MCF 10A (cell line): ENCODE measurements at places on chromosomes 12 and 14.

DNA sequence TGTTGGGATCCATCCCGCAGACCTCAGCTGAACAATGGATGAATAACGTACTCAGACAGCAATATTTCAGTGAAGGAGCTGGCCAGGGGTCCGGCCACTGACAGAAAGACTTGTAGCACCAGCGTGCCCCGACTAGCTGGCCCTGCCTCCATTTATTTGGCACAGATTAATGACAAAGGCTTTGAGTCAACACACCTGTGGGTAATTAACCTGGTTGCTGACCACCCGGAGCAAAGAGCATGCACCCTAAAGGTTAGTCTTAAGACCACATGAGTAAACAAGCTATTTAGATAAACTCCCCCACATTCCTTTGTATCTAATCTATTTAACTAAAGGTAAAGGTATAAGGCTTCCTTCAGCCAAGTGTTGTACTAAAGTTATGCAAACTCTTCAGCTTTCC lies 868.6 kb downstream of the LRFN5 start:
- no peak overlapping the region for H3K27ac ChIP-seq
- no peaks in the 10 kb centered on the region for H3K36me3 ChIP-seq
- no peaks in the 10 kb centered on the region for H3K27me3 ChIP-seq
- no peak overlapping the region for H3K4me3 ChIP-seq
- DNase-seq: no peak

DNA sequence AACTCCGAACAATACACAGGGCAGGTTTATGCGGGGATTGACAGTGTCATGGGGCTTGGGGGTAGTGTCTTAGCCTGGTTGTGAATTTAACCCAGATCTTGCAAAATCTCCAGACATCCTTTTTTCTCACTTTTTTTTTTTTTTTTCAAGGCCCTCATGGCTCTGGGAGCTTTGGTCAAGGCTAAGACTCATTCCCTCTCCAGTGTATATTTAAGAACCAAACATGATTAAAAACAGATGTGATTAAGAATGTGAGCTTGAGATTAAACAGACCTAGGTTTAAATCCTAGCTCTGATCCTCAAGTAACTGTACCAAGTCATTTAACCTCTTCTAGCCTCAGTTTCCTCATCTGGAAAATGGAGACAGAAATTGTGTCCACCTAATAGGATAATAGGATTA lies 151.7 kb upstream of the FUT8 start:
- H3K27me3 ChIP-seq: no peaks in the 10 kb centered on the region
- H3K4me1 ChIP-seq: peaks cover 17% of the 10 kb centered on the region
- no peaks in the 10 kb centered on the region for H3K36me3 ChIP-seq
- no peak overlapping the region for H3K27ac ChIP-seq
- DNase-seq: no peak

- H3K4me3 ChIP-seq: no peak overlapping the region
- no peaks in the 10 kb centered on the region for H3K36me3 ChIP-seq
- peak; percentile 3 for DNase-seq
- H3K4me1 ChIP-seq: no peaks in the 10 kb centered on the region
These were observed 229.1 kb upstream of the OR4E1 start for GRCh38 chr14:21902561-21903181.

DNA sequence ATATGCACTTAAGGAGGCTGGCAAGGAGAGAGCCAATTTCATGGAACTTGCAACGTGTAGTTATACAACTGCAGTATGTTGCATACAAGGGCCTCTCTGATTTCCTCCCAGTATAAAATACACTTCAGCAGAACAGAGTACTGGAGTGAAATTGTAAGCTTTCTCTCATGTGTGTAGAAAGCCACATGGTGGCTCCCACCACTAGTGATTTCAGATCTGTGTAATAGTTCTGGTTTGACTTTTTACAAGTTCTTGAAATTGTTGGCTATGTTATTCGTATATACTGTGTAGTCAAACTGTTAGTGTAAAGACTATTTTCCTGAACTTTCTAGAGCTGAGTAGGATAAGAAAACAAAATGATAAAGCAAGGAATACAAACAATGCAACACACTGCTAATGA lies 16.4 kb upstream of the LMO3 start:
- H3K4me3 ChIP-seq: no peak overlapping the region
- DNase-seq: no peak
- H3K27ac ChIP-seq: no peak overlapping the region
- H3K4me1 ChIP-seq: no peaks in the 10 kb centered on the region
- no peaks in the 10 kb centered on the region for H3K36me3 ChIP-seq

GRCh38 chr12:67088401-67089118 lies 180.6 kb upstream of the CAND1 start:
- DNase-seq: no peak
- no peaks in the 10 kb centered on the region for H3K27me3 ChIP-seq
- no peaks in the 10 kb centered on the region for H3K36me3 ChIP-seq
- H3K4me3 ChIP-seq: no peak overlapping the region

GRCh38 chr14:95784137-95784536 lies 70.2 kb upstream of the TCL1A start:
- no peaks in the 10 kb centered on the region for H3K4me1 ChIP-seq
- H3K36me3 ChIP-seq: no peaks in the 10 kb centered on the region
- H3K4me3 ChIP-seq: no peak overlapping the region
- peaks cover 27% of the 10 kb centered on the region for H3K27me3 ChIP-seq
- no peak overlapping the region for H3K27ac ChIP-seq

- peak; percentile 29 for DNase-seq
- peaks cover 19% of the 10 kb centered on the region for H3K36me3 ChIP-seq
- H3K27ac ChIP-seq: peak overlapping the region; percentile 98
These were observed 1.8 kb downstream of the LRIG3 start for GRCh38 chr12:58918469-58918844.

GRCh38 chr12:116099652-116100432 lies 177.7 kb downstream of the MED13L start:
- DNase-seq: no peak
- H3K36me3 ChIP-seq: no peaks in the 10 kb centered on the region
- no peak overlapping the region for H3K4me3 ChIP-seq
- peaks cover 11% of the 10 kb centered on the region for H3K4me1 ChIP-seq
- no peaks in the 10 kb centered on the region for H3K27me3 ChIP-seq
- H3K27ac ChIP-seq: no peak overlapping the region
